Type B pancreatic cell (in vitro differentiated cells): ENCODE measurements at places on chromosomes 7 and 10. TPM values are rescaled to one million over a fixed set of nuclear protein-coding genes. Genes with fewer than 3 reads are reported as not detected.
A peak's percentile ranks its signal among the peaks of the same experiment; 100 is the strongest.

The SRRM3 gene
- total RNA-seq, result 4.0 and 8.4 TPM in 2 replicates

GRCh38 chr7:231030-231857, 38.9 kb downstream of the FAM20C start:
- DNase-seq, result no peak

The CFTR gene
- total RNA-seq, result 11.0 and 22.0 TPM in 2 replicates

The UFSP1 gene
- total RNA-seq, result 4.4 and 6.3 TPM in 2 replicates

- no peak for DNase-seq
These were observed 29.4 kb upstream of the AMPH start for GRCh38 chr7:38660427-38661099.

DNA sequence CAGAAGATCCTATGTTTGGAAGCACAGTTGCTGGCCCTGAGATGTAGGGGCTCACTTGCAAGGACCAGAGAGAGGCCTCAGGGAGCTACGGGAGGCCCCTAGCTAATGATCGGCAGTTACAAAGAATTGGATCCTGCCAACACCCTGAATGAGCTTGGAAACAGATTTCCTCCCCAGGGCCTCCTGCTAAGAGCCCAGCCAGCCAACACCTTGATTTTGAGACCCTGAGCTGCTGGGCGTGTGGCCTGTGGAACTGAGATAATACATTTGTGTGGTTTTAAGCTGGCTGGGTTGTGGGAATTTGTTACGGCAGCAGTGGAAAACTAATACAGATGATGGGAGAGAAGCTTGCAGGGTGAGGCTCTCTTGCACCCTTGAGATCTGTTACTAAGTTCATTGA, 3.9 kb downstream of the DOCK1 start:
- DNase-seq, result no peak

DNA sequence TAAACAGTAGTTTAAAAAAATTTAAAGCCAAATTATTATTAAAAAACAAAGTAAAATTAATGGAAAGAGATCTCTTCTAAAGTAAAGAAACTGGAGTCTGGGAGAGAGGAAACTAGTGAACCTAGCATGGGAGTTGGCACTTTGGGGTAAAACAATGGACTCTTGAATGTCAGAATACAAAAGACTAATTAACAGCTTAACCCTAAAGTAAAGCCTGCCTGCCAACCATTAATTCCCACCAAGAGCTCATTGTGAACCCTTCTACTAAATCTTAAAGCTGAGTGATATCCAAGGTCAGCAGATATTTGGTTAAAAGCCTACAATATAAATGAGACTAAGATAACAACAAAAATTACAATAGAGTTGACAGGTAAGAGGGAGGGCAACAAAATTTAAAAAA, 36.5 kb downstream of the KMT2C start:
- DNase-seq, result no peak

- no peak for DNase-seq
These were observed 11.6 kb downstream of the ABCA13 start for GRCh38 chr7:48182718-48183369.

The PON1 gene
- 0.99 and 3.0 TPM in 2 replicates for total RNA-seq

DNA sequence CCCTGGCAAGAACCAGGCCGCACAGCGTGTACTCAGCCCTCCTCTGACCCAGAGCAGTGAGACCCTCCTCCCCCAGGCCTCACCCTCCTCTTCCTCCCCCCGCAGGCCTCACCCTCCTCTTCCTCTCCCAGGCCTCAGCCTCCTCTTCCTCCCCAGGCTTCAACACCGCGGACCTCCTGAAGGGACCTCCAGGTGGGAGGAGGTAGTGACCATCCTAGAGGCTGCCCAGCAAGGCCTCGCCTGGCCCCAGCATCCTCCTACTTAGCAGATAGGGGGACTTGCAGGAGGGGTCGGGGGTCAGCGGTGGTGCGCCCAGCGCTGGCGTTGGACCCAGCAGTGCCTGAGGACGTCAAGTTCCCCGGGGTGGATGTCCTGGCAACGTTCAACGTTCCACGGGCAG, 270.8 kb downstream of the ELFN1 start:
- DNase-seq, result no peak

GRCh38 chr10:7260912-7261311, 149.9 kb downstream of the SFMBT2 start:
- no peak for DNase-seq

The REPIN1 gene
- 142 and 154 TPM in 2 replicates for total RNA-seq

- no peak for DNase-seq
These were observed 3.4 kb downstream of the STAM start for GRCh38 chr10:17647326-17647725.

- no peak for DNase-seq
These were observed 164.0 kb downstream of the CHRM2 start for GRCh38 chr7:137032436-137032835.

DNA sequence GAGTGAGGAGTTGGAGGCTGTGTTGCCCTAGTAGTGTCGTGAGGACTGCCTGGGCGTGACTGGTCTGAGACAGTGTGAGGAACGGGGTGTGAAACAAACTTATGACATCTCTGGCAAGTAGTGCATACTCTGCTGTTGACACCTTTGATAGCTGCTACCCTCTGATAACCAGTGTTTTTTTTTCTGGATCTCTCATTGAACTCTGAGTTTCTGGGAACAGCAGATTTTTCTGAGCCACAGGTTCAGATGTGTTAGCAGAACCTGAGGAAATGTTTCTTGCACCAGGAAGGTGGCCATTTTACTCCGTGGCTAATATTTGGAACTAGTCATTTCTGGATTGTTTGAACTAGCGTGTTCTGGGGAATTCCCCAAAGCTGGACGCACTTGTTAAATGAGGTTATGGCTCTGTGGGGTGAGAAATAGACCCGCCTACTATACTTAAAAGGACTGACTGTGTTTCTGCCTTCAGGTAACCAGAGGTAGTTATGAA, 52.9 kb downstream of the AUTS2 start:
- DNase-seq, result no peak

- DNase-seq, result no peak
These were observed 927.1 kb upstream of the MBL2 start for GRCh38 chr10:53699684-53700083.

DNA sequence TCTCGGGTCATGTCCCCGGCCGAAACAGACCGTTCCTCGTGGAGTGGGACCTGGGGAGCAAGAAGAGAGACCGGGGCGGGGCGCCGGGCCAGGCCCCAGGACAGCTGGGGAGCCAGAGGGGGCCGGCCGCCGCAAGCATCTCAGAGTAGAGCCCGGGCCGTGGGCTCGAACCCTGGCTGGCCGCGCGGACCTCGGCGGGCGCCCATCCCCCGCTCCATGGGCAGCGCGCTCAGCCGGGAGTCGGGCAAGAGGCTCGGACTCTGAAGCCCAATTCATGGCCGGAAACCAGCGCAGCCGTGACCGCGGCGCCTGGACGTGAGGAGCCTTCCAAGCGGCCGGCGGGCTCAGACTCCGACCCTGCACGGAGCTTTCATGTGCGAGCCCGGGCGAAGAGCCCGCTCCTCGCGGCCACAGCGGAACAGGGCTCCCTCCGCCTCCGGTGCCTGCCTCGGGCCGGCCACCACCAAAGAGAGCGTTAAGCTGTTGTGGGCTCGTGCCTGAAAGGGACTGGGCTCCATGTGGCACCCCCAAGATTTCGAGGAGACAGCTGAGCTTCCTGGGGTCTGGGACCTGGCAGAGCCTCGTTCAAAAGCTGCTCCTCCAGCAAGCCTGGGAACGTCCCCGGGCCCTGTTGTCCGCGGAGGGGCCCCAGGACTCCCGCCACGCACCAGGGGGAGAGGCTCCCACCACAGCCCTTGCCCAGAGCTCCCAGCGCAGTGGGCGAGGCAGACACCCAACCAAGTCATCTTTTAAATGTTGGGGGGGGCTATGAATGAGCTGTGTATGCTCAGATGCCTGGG, 757 bp upstream of the GRID1 start:
- DNase-seq, result no peak

DNA sequence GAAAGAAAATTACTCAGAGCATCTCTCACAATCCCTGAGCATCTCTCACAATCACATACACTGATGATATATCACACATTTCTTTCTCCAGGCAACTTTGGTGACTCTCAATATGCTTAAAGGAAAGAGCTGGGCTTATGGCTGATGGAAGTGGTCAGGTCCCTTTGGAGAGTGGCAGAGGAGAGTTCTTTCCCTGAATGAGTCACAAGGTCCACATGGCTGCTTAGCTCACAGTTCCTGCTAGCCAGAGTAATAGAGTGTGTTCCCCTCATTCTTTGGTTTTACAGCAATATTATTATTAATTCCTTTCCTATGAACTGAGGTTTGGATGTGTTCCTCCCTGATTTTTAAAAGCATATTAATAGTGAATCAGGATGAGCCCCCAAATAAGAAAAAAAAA, 287.4 kb downstream of the C7orf25 start:
- no peak for DNase-seq

The MBLAC1 gene
- total RNA-seq, result 2.7 and 2.8 TPM in 2 replicates

The ALOX5 gene
- 7.9 and 17.3 TPM in 2 replicates for total RNA-seq

DNA sequence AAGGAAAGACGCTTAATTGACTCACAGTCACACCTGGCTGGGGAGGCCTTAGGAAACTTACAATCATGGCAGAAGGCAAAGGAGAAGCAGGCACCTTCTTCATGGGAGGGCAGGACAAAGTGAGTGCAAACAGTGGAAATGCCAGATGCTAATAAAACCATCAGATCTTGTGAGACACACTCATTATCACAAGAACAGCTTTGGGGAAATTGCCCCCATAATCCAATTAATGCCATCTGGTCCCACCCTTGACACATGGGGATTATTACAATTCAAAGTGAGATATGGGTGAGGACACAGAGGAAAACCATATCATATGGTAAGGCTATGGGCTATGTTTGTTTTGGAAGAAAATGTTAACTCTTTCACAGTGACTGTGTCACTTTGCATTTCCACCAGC, 1272.5 kb upstream of the CELF2 start:
- no peak for DNase-seq

The CHPF2 gene
- 44.4 and 54.7 TPM in 2 replicates for total RNA-seq

- no peak for DNase-seq
These were observed 177.7 kb downstream of the SLC25A13 start for GRCh38 chr7:96144260-96144526.

GRCh38 chr10:118481871-118482270, 113.6 kb downstream of the PRLHR start:
- no peak for DNase-seq

The CALY gene
- total RNA-seq, result 3.6 and 8.5 TPM in 2 replicates

- no peak for DNase-seq
These were observed 8.1 kb upstream of the REPIN1 start for GRCh38 chr7:150360363-150361058.

- DNase-seq, result no peak
These were observed 231.3 kb upstream of the RHOBTB1 start for GRCh38 chr10:61175316-61175715.

The GALNT17 gene
- 20.2 and 21.9 TPM in 2 replicates for total RNA-seq

The C7orf25 gene
- total RNA-seq, result 4.5 and 8.1 TPM in 2 replicates

The AKR1C2 gene
- total RNA-seq, result 87.5 and 289 TPM in 2 replicates

The ANAPC16 gene
- 79.2 and 86.3 TPM in 2 replicates for total RNA-seq

The CRTAC1 gene
- 3.6 and 5.3 TPM in 2 replicates for total RNA-seq

DNA sequence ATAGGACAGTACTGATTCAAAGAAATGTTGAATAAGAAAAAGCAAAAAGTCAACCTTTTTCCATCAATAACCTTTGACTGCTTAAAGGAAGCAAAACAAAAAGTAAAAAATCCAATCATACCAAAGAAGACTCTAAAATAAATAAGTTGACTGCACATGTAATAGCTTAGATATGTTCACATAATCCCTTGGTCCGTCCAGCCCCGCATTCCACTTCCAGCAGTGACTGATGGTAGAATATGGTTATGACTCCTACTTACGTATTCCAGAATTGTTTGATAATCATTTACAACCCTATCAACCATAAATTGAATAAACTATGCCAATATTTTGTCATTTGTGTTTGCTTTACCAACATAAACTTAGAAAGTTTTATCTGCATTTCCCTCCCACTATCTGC, 77.9 kb downstream of the CTNNA3 start:
- DNase-seq, result no peak

DNA sequence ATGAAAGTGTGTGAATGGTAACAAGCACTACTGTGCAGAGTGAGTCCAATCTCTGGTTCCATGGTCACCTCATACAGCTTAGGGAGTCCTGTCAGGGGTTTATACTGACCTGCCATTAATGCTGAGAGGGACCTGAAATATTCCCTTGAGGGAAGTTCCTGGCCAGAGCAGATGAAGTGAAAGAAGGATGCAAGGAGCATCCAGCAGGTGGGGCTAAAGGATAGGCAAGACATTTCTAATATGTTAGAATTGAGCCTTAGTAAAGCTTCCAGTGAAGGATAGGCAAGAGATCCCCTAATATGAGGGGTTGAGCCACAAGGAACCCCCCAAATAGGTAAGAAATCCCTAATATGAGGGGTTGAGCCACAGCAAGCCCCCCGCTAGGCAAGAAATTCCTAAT, 25.5 kb upstream of the FAM221A start:
- DNase-seq, result no peak

- no peak for DNase-seq
These were observed 7.7 kb downstream of the PFKP start for GRCh38 chr10:3074985-3075600.

GRCh38 chr7:131511774-131512535, 44.5 kb downstream of the PODXL start:
- no peak for DNase-seq

The BHLHA15 gene
- 0.46 and 0.57 TPM in 2 replicates for total RNA-seq

DNA sequence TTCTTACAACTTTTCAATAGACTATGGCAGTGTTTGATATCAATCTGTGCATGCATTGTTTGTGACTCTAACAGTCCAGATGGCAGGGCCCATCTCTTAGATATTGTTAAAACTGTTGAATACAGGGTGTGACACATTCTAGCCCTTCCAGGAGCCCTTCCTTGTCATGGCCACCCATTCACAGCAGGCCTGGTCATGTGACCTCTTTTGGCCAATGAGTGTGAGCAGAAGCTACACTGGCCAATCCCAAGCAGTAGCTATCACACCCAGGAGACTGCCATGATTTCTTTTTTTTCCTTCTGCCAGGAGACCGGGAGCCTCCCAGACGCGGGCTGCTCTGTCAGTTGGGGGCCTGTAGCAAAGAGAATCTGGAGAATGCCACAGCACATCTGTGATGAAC, 655.4 kb upstream of the MKI67 start:
- peak; percentile 20 for DNase-seq

- DNase-seq, result no peak
These were observed 199.7 kb upstream of the AOAH start for GRCh38 chr7:36923943-36924436.

GRCh38 chr10:104328896-104329710, 9.2 kb downstream of the ITPRIP start:
- no peak for DNase-seq

The TRA2A gene
- total RNA-seq, result 97.9 and 116 TPM in 2 replicates

DNA sequence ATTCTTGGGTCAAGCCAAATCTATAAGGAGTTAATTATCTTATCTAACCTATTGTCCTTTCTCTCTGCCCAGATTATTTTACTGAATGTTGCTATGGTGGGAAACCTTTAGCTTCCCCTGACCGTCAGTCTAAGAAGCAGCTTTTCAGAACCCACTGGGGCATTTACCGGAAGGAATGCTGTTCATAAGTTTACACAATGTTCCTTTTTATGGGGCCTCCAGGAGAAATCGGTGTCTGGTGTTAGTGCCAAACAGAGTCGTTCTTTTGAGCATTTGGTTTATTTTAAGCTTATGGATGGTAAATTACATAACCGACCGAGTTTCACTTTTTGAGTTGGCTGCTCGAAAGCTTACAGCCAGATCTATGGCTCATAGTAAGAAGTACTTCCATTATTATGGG, 111.9 kb downstream of the CACNB2 start:
- no peak for DNase-seq

The ZNF503 gene
- total RNA-seq, result 86.7 and 88.4 TPM in 2 replicates
